Lung (tissue), 17 donors: ENCODE measurements at places on chromosomes 11 and 22. TPM values are rescaled to one million over a fixed set of nuclear protein-coding genes. Genes with fewer than 3 reads are reported as not detected.

DNA sequence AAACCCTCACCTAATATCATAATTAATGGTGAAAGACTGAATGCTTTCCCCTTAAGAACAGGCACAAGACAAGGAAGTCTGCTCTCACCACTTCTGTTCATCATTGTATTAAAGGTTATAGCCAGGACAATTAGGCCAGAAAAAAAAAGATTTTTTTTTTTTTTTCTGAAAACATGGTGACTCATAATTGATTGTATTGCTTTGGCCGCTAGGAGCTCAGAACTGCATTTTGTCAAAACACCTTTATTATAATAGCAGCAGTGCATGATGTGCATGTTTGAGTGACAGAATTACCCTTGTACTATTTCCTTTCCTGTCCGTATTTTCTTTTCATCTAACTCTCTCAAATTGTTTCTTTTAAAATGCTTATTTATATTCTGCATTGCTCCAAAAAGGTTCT lies 98.1 kb downstream of the RNF169 start:
- H3K4me3 ChIP-seq = no peak overlapping the region
- H3K36me3 ChIP-seq = peaks cover 36% of the 10 kb centered on the region
- no peaks in the 10 kb centered on the region for H3K27me3 ChIP-seq
- no peaks in the 10 kb centered on the region for H3K4me1 ChIP-seq
- DNase-seq = no peak

The LRRC75B gene
- 4.4 TPM for polyA plus RNA-seq

The FAT3 gene
- 0.22 TPM for polyA plus RNA-seq

DNA sequence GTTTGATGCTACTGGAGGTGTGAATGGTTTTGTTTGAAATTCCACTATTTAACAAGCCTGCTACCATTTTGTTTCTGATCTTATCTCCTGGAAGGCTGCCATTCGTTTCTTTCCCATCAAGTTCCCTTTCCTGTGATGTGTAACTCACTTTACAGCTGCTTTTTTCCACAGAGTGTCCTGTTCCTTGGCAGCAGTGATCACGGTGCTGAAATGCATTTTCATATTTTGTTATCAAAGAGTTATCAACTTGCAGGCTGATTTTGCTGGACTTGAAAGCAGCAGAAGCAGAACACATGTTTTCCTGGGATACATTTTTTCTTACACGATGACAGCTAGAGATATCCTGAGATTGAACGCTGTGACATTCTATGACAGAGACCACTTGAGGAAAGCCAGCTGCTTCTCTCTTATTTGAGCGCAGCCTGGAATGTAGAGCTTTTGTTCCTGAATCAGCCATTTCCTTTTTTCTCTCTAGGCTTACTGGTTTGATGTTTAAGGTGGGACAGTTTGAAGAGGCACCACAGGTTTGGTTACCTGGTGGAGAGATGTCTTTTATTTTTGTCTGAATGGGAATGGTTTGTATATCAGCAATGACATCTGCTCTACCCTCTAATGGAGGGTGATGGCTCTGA lies 34.7 kb downstream of the PRR14L start:
- H3K4me3 ChIP-seq = no peak overlapping the region
- DNase-seq = no peak
